ENCODE measurements at places on chromosomes 2 and 18.

GRCh38 chr18:62499263-62499650 lies 23.6 kb upstream of the ZCCHC2 start:
- DNase-seq, result no peak

DNA sequence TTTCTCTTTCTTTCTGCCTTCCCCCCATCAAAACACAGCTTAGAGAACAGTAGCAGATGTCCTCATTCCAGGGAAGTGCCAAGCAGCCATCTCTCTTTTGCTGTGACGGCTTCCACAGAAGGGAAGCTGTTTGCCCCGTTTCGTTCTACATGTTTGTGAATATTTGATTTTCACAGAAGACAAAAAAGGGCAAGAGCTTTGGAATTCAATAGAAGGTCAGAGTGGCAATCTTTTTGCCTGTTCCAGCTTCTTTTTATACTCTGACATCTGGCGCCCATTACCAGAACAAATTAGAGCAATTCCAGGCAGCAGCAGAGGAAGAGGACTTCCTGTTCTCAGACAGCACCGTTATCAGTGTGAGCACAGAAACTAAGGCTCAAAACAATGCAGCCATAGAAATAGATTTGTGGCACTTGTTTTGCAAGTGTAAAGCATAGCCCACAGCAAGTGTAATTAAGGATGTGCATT lies 79.0 kb upstream of the CDH19 start:
- DNase-seq, result no peak

DNA sequence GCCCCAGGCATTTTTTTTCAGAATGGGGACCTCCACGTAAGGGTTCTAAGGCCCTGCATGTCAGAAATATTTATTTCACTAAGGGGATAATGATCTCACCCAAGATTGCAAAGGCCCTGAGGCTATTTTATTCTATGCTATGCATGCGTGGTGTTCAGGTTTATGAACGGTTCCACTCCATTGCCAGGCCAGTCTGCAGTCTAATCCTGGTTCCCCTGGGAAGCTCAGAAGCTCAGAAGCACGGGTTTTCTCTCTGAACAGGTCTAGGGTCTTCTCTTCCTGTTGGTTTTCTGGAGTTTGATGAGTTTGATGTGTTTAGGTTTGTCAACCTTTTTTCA lies 256.4 kb upstream of the PXDN start:
- no peak for DNase-seq

GRCh38 chr2:134839649-134840048 lies 1.2 kb downstream of the ACMSD start:
- no peak for DNase-seq

GRCh38 chr2:177550264-177551200 lies 158.0 kb downstream of the AGPS start:
- DNase-seq, result no peak

All from NCI-H1436 treated with DMSO at 0.1 percent for 48 hours (cell line).